Amygdala (tissue), 56 donors: ENCODE measurements at places on chromosomes 4 and X.

DNA sequence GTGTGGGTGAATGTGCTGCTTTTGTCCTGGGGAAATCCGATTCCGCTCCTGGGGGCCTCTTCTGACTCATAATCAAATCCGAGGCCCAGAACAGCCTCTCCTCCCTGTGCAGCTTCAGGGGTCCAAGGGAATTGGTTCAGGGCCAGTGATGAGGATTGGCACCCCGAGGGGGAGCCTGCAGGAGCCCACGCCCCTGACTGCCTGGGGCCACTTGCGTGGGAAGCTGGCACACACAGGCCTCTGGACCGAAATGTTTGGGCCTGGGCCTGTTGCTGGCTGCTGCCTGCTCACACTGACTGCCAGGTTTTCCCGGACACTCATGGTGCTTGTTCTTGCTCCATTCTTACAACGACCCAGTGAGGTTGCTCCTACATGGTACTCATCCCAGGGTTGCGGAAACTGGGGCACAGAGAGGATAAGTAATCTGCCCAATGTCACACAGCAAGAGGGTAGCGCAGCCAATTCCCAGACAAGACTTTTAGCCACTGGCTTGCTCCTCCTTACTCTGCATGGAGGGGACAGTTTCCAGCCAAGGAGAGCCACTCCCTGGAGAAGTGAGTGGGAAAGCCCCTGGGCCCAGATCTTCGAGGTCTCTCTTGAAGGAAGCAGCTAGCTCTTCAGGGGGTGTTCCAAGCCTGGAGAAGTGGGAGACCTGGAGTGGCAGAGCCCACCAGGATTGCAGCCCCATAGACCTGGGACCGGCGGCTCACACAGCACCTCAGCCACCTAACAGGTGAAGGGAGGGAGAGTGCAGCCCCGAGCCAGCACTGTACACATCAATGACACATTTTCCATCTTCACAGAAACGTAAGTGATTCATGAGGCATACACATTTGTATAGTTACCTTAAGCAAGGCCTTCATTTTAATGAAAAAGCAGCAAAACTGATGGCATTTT, 20.3 kb downstream of the CFAP99 start:
- peak; percentile 38 for DNase-seq

DNA sequence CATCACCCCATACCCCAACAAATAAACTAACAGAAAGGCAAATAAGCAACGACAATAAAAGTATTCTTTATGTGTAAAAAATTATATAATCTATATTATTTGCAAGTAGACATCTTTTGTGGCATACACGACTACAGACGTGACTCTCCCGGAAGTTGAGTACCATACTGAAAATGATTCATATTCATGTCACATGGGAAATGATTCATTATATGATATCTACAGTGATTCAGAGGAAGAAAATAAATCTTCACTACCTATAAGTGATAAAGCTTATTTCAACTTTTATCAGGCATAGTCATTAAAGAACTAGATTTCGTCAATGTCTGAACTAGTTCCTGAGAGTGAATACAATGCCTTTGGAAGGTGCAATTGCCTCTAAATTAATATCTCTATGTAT, 4.6 kb upstream of the ANTXR2 start:
- no peak for DNase-seq

- DNase-seq, result no peak
Measured at GRCh38 chr4:98444371-98444770, 183.2 kb downstream of the RAP1GDS1 start.

DNA sequence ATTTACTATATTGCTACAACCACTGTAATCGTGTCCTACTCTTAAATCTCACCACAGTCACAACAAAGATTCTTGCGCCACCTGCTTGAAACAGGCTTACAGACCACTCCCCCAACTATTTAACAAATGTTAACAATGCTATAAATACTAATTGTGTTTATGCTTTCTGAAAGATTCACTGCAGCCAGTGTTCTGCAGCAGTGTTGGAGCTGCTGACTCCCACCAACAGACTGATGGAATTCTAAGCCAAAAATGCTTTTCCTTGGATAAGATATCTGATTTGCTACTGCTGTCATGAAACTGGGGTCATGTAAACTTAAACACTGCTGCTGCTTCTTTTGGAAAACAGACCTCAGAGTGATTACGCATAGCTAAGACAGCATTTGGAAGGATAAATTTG, 244.2 kb upstream of the MAB21L2 start:
- no peak for DNase-seq

GRCh38 chrX:41863343-41864203, 59.8 kb downstream of the CASK start:
- no peak for DNase-seq

DNA sequence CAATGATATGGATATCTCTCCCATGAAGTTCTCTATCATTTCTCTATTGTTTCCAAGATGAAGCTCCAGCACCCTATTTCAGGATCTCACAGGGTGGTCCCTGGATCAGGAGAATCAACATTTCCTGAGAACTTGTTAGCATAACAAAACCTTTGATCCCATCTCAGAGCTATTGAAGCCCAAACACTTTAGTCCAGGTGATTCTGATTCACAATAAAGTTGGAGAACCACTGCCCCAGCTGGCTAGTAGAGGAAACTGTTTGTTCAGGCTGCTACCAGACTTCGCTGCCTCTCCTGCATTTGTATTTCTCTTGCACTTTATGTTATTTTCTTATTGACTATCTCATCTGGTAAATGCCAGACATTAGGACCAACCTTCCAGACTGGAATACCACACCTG, 65.4 kb downstream of the CEP44 start:
- no peak for DNase-seq

- DNase-seq, result no peak
Measured at GRCh38 chr4:145909281-145909715, 29.3 kb downstream of the ZNF827 start.

DNA sequence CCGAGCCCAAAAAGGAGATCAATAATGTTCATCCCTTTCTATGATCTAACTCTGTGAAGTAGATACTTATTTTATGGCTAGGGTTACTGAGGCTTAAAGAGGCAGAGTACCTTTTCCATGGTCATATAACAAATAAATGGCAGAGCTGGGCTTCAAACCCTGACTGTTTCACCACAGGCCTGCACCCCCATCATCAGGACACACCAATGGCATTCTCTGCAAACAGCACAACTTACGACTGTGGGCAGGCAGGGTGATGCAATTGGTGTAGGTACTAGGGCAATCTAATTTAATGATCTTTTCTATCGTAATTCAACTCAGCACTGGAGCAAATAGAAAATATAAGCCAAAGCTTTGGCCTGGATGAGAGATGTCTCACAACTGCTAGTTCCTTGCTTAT, 118.8 kb upstream of the CBR4 start:
- no peak for DNase-seq

- no peak for DNase-seq
Measured at GRCh38 chrX:134671294-134671693, 13.0 kb upstream of the PLAC1 start.

GRCh38 chrX:154596290-154596929, 11.5 kb downstream of the CTAG1A start:
- DNase-seq, result no peak

GRCh38 chr4:48153791-48154550, 19.9 kb upstream of the TXK start:
- DNase-seq, result no peak

- DNase-seq, result no peak
Measured at GRCh38 chr4:30386266-30386895, 333.8 kb upstream of the PCDH7 start.

GRCh38 chr4:4226606-4227438, at the start of gene OTOP1:
OTOP1 (minus strand) TSS chr4:4226929; CDS start chr4:4226864, 65 bp downstream.
- no peak for DNase-seq

DNA sequence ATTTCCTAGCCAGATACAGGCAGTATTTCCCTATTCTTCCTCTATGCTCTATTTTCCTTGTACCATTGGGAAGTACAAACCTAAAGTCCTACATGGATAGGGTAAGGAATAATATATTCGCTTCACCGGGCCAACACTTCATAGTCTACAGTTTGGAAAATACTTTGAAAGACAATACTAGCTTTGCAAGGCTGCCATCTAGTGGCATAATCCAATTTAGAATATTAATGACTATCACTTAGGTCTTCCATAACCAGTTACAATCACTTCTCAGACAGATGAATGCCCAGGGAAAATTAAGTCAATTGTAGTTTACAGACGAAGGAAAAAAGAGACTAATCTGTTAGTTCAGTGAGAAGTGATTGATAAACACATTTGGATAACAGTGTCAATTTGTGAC, 141.0 kb upstream of the FAM47C start:
- DNase-seq, result no peak

DNA sequence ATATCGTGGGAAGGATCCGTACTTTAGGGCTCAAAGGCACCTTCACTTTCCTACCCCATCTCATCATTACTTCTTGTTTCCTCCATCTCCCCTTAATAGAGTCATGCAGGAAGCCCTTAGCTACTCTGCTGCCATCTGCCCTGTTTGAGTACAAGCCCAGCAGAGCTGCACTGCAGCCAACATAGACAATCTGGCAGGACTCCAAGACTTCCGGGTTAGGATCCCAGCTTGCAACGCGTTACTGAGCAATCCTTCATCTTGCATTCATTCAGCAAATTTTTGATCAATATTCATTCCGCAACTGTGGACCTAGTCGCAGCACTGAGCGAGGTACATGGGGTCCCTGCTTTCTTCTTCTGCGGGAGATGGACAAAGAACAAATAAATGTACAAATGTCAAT, 344.9 kb downstream of the BCOR start:
- no peak for DNase-seq

GRCh38 chrX:12301288-12301687, 163.0 kb downstream of the FRMPD4 start:
- DNase-seq, result no peak

GRCh38 chrX:45517090-45517973, 316.7 kb upstream of the DIPK2B start:
- no peak for DNase-seq

DNA sequence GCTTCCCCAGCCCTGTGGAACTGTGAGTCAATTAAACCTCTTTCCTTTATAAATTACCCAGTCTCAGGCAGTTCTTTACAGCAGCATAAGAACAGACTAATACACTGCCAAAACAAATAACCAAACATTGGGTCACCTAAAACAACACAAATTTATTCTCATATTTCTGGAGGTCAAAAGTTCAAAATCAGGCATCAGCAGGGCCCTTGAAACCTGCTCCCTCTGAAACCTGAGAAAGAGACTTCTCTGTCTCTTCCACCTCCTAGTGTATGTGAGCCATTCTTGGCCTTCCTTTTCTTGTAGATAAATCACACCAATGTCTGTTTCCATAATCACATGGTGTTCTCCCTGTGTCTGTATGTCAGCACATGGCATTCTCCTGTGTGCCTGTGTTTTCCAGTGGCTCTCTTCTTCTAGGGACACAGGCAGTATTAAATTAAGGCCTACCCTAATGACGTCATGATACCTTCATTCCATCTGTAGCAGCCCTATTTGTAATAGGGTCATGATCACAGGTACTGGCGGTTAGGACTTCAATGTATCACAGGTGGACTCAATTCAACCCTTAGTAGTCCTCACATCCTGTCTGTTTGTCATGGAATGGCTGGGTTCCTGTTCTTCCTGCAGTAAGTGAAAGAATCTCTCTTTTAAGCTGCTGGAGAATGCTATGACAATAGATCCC, 147.3 kb upstream of the CLNK start:
- no peak for DNase-seq

GRCh38 chr4:46441136-46441859, 51.4 kb upstream of the GABRA2 start:
- DNase-seq, result no peak

DNA sequence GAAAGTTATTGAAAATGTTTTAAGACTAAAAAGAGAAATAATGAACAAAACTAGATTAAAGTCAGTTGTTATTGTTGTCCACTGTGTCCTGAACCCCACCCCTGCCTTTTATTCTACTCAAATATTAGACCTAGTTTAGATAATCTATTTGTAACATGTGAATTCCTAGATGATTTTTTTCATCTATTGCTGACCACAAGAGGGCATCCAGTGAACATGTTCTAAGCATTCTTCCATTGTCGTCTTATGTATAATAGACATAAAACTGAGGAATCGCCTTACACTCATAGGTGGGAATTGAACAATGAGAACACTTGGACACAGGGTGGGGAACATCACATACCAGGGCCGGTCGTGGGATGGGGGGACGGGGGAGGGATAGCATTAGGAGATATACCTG, 36.4 kb upstream of the HPRT1 start:
- DNase-seq, result no peak

DNA sequence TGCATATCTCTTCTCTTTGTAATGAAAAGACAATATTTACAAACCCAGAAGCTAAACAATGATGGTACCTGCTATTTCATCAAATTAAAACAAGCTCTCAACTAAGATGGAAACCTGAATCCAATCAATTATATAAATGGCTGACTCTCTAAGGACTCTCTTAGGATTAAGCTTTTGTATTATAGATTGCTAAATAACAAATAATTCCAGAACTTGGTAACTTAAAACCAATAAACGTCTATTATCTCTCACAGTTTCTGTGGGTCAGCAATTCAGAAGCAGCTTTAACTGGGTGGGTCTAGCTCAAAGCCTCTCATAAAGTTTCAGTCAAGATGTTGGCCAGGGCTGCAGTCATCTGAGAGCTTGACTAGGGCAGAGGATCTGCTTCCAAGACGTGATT, 12.4 kb downstream of the PHKA2 start:
- no peak for DNase-seq

GRCh38 chr4:102608190-102608589, 107.0 kb downstream of the NFKB1 start:
- no peak for DNase-seq

DNA sequence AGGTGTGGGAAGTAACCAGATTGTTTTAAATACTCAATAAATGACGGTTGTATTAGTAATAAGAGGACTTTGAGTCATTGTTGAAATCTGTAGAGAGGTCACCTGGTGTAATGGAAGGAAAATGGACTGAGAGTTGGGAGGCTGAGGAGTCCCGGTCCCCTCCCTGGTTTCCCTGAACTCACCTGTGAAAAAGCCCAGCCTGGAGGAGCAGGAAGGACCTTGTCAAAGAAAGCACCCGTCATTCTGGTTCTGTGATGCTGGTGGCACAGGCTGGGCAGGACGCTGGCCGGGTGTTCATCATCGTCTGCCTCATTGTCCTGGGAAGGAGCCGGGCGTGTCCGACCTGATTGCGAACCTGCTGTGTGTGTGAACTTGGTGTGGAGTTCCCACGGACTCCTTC, 70.8 kb downstream of the SORCS2 start:
- no peak for DNase-seq

GRCh38 chr4:169253904-169254303, 16.9 kb downstream of the SH3RF1 start:
- no peak for DNase-seq

DNA sequence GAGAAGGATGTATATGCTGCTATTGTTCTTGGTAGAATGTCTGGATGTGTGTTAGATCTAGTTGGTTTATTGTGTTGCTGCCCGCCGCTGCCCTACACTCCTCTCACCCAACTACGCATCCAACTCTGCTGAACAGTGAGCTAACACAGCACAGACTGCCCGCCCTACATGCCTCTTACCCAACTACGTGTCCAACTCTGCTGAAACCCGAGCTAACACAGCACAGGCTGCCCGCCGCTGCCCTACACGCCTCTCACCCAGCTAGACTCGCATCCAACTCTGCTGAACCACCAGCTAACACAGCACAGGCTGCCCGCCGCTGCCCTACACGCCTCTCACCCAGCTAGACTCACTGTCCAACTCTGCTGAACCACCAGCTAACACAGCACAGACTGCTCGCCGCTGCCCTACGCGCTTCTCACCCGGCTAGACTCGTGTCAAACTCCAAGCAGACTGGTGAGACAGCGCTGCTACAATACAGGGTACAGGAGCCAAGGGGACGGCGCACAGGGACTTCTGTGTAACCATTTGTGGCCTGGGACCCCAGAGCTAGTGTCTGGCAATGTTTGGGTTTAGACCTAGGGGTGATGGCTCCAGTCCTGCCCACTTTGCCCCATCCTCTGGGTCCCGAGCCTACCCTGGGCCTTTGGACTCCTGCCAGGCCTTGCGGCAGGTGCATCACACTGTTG, 11.6 kb upstream of the CTBP1 start:
- DNase-seq, result no peak
